CD4-positive, alpha-beta T cell treated with Interleukin-17A for 4 hours (primary cell): ENCODE measurements at places on chromosomes 16 and 17.
A peak's percentile ranks its signal among the peaks of the same experiment; 100 is the strongest.

GRCh38 chr17:67813803-67814180 lies 11.5 kb upstream of the BPTF start:
- DNase-seq, result no peak

DNA sequence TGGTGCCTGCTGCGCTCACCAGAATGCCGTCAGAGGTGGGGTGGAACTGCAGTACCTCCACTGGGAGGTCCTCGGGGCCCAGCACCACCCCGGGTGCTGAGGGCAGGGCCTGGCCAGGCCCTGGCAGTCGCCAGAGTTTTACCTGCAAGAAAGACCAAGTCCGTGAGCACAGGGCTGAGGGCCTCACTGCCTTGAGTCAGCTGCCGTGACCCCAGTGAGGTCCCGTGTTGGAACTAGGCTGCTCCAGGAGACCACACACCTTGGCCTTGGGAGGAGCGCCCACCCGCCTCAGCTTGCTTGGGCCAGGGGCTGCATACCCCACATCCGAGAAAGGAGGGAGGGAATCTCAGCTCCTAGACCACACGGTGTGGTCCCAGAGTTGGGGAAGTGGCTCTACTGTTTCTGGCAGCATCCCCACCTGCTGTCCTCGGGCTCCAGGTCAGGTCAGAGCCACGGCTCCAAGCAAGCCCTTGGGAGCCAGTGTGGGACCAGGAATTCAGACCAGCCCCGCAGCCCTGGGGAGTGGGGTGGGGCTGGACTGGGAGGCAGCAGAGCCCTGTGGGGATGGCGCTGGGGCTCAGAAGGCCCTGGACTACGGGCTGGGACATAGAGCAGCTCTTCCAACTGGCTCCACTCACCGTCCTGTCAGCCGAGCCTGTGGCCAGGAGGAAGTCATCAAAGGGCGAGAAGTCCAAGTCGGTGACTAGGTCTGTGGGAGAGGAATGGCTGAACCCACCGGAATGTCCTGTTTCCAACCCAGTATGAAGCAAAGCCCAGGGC lies 8.7 kb downstream of the CORO7 start:
- DNase-seq, result no peak

DNA sequence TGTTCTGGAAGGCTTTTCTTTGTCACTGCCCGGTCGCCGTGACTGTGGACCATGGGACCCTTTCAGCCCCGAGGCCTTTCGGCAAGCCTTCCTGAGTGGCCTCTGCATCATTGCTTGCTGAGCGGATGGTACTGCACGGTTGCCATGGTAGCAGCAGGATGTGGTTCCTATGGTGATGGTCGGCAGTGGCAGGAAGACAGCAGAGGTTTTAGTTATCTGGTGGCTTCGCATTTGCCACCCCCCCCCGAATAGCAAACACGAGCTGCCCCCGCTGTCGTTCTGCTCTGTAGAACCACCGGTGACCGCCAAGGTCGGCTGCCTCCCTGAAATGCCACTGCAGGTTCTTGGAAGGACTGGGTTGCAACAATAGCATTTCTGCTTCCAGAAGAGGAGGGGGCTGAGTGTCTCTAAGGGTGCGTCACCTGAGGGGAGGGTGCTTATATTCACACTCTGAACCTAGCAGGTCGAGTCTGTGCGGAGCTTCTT lies 76.6 kb downstream of the CMIP start:
- DNase-seq, result peak; percentile 77

- no peak for DNase-seq
Measured at GRCh38 chr16:78097548-78097947, 1.9 kb upstream of the WWOX start.

- no peak for DNase-seq
Measured at GRCh38 chr17:49450735-49451134, 36.1 kb upstream of the PHB1 start.

DNA sequence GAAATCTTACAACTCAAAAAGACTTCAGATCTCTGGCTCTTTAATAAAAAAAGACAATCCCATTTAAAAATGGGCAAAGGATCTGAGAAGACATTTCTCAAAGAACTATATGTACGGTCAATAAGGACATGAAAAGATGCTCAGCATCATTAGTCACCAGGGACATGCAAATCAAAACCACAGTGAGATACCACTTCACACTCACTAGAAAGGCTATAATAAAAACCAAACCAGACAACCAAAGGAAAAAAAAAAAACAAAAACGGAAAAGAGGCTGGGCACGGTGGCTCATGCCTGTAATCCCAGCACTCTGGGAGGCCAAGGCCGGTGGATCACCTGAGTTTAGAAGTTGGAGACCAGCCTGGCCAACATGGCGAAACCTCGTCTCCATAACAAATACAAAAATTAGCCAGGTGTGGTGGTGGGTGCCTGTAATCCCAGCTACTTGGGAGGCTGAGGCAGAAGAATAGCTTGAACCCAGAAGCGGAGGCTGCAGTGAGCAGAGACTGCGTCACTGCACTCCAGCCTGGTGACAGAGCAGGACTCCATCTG lies 1.7 kb upstream of the NPIPB7 start:
- no peak for DNase-seq

- DNase-seq, result no peak
Measured at GRCh38 chr17:71118039-71118438, 948.7 kb downstream of the KCNJ2 start.

GRCh38 chr17:75684924-75685323 lies 17.8 kb downstream of the SAP30BP start:
- DNase-seq, result no peak

- no peak for DNase-seq
Measured at GRCh38 chr16:12565423-12565822, 238.3 kb downstream of the CPPED1 start.
